GM03348 (cell line): ENCODE measurements at places on chromosomes 6 and 20.
A peak's percentile ranks its signal among the peaks of the same experiment; 100 is the strongest.

DNA sequence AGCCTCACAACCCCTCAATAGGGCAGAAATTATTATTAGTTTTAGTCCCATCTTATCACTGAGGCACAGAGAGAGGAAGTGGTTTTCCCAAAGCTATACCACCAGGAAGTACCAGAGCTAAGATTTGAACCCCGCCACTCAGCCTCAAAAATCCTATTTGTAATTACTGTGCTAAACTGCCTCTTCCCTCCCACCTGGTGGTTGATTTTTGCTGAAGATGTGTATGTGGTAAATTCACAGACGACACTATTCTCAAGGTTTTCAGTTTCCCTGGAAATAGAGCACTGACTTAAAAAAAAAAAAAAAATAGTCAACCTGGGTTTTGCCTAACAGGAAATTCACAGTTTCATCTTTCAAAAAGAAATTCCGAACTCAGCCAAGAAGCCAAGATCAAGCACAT, 57.9 kb downstream of the TSHZ2 start:
- DNase-seq = no peak

- no peak for DNase-seq
These were observed 5.7 kb downstream of the OSER1 start for GRCh38 chr20:44204832-44205215.

- no peak for DNase-seq
These were observed 213.7 kb downstream of the GRIK2 start for GRCh38 chr6:101607111-101607690.

DNA sequence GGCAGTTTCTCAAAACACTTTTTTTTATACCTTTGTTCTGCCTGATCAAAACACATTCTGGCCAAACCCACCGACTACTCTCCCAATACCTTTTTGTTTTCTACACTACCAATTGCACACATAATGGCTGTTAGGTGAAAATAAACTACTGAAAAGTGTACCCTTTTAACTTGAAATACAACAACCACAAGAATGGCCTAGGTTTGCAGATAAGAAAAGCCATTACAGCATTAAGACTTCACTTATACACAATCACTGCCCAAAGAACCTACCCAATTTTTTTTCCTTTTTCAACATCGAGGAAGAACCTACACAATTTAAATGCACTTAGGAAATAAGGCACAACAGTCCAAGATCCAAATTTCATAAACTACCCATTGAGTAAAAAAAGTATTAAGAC, 1.8 kb downstream of the SEC63 start:
- no peak for DNase-seq

DNA sequence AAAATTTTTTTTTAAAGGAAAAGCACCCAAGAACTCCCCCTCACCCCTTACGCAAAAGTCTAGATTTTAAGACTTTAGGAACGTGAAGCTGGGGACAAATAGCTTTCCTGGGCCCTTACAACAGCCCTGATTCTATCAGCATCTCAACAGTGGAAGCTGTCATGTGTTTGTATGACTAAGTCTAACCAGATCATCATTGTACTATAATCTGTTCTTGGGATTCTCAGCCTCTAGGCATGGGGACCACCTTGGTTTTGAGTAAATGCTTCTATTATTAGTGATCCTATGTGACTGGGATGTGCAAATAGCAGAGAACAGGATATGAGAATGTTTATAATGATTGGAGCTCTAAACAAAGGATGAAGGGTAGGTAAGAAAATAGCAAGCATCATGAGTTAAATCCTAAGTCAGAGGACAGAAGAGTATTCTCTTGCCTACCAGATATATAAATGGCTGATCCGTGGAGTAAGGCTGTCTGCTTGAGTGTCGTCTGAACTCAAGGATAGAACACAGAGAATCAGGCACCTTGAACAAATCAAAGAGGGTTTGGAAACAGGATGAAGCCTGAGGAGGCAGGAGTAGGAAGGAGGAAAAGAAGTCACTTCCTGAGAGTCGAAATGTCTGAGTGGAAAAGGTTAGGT, 105.7 kb upstream of the FAM184A start:
- DNase-seq = no peak

DNA sequence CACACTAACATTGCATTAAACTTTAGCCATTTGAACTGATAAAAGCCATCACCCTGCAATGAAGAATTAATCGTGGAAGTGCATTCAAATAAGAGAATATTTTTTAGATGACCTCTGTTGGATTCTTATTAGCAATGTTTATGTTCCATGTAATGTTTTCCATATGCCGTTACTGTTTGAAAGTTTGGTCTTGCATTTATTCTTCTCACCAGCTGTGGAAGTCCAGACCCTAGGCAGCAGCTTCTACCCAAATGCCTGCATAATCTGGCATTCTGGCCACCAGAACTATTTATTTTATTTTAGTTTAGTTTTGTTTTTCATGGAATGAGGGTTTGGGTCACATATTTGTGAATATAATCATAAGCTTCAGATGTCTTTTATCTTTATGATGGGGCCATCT, 140.4 kb downstream of the SAMD5 start:
- no peak for DNase-seq

DNA sequence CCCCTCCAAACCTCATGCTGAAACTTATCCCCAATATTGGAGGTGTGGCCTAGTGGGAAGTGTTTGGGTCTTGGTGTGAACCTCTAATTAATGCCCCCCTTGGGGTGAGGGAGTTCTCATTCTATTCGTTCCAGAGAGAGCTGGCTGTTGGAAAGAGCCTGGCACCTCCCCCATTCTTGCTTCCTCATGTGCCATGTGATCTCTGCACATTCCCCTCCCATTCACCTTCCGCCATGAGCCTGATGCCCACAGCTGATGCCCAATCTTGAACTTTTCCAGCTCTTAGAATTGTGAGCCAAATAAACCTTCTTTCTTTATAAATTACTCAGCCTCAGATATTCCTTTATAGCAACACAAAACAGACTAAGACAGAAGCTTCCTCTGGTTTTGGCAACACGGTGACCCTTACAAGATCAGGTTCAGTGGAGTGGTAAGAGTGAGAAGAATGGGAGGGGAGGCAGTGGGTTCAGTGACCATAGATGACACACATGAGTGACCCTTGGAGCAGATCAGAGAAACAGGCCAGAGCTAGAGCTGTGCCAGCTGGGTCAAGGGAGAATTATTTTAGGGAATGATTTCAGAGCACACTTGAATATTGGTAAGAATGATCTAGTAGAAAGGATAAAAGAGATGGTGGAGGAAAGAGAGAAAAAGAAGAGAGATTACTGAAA, 176.4 kb downstream of the LY86 start:
- no peak for DNase-seq

DNA sequence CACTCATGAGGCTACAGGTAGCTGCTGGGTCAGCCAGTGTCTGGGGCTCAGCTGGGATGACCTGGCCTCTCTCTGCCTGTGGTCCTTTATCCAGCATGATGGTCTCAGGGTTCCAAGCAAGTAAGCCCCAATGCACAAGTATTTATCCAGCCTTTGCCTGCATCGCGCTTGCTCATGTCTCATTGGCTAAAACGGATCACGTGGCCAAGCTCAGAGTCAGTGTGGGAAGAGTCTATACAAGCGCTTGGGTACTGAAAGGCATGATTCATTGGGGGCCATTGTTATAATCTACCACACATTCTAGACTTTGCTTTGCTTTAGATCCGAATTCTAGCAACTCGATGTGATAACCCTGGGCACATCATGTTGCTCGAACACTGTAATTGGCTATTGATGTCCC, 48.3 kb downstream of the PPP1R16B start:
- DNase-seq = no peak

GRCh38 chr20:63351811-63352591, 9.1 kb downstream of the CHRNA4 start:
- no peak for DNase-seq

- no peak for DNase-seq
These were observed 173.2 kb upstream of the SOX4 start for GRCh38 chr6:21420146-21420878.

DNA sequence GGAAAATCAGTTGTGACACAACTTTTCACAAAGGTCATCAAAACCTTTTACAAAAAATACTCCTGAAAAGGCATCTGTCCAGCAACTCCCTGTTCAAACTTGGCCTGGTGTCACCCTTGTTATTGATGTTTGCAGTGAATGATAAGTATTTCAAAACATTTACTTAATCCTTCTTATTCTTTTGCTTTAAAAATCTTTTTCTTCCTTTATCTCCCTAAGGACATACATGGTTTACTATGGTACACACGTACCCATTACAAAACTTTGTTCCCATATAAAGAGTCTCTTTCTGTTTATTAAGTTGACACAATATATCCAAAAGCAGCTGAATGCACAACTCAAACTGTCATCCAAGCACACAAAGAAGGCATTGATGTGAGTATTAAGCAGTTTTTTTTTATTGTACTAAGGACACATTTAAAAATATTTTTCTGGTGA, 17.5 kb downstream of the GSTA2 start:
- DNase-seq = no peak

DNA sequence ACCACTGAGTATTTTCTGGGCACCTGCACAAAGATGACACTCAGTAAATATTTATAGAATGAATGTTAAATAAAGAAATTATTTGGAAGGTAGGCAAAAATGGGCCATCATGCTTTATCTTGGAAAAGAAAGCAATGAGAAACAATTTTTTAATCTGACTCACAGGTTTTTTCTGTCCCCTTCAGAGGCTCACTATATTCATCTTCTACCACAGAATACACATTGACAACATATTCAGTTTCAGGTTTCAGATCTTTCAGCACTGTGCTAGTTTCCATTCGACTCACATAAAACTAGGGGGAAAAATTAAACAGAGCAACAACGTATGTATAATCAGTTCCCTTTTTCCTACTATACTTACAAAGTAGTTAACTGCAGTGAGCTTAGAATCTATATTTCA, 58.3 kb downstream of the COL12A1 start:
- no peak for DNase-seq

- DNase-seq = no peak
These were observed 2.8 kb downstream of the CMTR1 start for GRCh38 chr6:37435816-37436215.

- peak; percentile 40 for DNase-seq
These were observed 8.2 kb upstream of the AHCY start for GRCh38 chr20:34311118-34312023.

- DNase-seq = no peak
These were observed 31.8 kb upstream of the ZNF133 start for GRCh38 chr20:18256440-18257090.

DNA sequence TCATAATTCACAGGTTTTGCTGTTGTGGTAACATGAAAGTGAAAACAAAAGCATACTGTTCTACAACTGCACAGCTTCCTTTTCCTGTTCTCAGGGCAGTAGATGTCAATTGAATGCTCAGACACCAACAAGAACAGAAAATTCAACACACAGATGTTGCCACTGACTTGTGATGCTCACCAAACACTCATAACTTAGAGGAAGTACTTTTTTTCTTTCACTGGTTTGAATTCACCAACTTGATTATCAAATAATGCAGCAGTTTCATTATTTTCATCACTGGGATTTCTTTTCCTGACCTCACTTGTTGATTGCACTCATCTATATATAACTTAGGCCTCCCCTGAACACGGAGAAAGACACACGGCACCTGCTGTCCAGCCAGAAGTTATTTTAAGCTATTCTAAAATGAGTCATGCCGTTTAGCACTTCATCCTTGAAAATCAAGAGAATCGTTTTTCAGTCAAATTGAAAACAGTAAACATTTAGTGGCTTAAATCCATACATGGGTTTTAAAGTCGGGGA, 949 bp downstream of the TXLNB start:
- DNase-seq = peak; percentile 38

GRCh38 chr6:11389977-11390376, 147.6 kb upstream of the TMEM170B start:
- DNase-seq = no peak

DNA sequence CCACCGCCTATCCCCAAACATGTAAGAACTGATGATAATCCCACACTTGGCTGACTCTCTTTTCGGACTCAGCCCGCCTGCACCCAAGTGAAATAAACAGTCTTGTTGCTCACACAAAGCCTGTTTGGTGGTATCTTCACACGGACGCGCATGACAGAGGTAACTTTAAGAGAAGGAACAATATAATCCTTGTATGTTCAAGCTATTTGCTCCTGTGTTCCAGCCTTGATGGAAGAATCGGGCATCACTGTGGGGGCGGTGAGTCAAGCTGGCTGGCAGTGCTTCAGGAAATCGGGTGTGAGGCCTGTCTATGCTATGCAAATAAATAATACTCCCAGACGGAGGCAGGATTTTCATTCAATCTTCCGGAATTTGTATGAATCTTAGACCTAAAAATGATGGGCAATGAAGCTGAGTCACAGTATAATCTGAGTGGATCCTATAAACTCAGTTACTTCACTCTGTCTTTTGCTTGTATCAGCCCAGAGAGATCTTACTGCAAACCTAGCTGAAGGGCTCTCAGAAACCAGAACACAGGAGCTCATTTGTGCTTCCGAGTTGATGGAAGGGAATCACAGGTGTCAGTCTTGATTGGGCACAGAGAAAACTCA, 45.2 kb upstream of the NT5E start:
- DNase-seq = peak; percentile 75

DNA sequence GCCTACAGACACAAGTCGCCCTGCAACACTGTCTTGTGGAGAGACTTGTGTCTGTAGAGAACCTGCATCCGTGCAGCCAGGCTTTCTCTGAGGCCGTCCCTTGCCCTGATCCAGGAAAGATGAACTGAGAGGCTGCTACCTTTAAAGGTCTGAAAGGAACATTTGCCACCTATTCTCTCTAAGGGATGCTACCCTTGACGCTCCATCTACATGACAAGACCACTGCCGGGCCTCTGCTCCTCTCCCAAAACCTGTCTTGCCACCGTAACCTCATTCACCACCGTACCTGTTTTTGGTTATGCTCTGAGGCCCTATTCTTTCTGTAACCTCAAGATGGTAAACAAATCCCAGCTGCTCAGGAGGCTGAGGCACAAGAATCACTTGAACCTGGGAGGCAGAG, 73.9 kb downstream of the FOXF2 start:
- no peak for DNase-seq

DNA sequence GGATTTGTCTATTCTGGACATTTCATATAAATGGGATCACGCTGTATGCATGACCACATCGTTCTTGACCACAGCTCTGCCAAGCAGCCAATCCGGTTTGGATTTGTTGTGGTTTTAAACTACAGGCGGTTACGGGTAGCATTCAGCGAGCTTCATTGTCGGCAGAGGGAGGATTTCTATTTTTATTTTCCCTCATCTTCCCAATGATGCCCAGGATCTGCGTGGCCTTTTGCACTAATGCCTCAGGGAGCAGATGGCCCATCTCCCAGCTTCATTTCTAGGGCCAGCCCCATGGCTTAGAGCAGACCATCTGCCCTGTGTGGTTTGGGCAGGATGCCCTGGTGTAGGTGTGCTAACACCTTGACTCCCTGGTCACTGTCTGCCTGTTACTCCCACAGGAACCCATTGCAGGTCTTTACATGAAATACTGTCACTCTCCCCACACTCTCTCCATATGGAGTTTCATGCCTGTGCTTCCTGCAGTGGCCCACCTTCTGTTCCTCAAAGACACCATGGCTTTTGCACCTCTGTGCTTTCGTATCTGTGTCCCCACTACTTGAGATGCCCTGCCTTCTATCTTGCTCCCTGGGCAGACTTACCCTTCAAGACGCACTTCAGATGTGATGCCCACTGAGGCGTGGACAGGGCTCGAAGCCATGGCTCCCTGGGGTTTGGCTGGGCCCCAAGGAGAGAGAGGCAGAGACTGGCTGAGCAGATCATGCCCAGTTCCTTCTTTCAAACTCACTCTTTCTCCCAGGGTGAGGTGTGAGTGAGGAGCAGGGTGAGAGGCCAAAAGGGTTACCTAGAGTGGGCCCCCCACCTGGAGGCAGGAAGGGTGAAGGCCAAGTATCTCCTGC, 26.0 kb downstream of the SDCBP2 start:
- DNase-seq = no peak
